AG09319 (cell line): ENCODE measurements at places on chromosomes 1 and 21.

GRCh38 chr1:31755197-31755611, 8.9 kb downstream of the ADGRB2 start:
- DNase-seq: no peak

- DNase-seq: no peak
Measured at GRCh38 chr1:64497088-64497883, 27.4 kb downstream of the CACHD1 start.

- no peak for DNase-seq
Measured at GRCh38 chr1:4755301-4755845, 101.0 kb downstream of the AJAP1 start.

- no peak for DNase-seq
Measured at GRCh38 chr1:39955547-39956539, 898 bp downstream of the MFSD2A start.

DNA sequence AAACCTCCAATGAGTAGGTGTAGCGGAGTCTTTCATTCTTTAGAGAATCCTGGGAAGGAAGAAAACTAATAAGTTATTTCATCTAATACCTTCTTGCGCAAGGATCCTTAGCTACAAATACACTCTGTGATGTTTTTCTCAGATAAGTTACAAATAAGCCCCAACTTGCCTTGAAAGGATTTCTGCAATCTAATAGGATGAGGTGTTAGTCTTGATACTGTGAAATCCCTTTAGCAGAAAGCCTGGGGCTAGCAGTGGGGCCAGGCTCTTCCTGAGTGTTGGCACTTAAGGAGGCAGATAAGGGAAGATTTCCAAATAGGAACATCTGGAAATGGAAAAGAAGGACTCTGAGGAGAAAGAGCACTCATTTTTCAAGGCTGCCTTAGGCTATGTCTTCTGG, 168.0 kb upstream of the DAB1 start:
- no peak for DNase-seq

DNA sequence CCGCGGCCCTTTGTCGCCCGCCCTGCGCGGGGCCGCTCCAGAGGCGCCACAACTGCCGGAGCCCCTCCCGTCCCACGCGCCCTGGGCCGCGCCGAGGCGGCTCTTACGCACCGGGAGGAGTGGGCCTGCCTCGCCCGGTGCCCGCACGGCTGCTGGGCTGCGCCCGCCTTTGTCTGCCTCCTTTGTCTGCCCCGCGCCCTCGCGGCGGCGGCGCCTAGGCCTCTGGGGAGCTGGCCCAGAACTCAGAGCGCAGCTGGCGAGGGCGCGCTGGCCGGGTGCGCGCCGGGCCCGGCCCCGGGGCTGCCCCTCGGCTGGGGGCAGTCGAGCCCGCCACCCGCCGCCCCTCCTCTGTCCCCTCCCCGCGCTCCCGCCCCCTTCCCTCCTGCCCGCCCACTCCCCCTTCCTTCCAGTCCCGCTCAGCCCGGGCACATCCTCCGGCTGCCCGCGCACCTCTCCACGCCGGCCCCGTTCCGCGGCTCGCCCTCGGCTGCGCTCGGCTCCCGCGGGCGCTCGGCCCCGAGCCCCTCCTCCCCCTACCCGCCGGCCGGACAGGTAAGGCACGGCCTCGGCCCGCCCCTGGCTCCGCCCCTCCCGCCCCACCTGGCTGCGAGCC, at the start of gene DRAXIN:
Gene DRAXIN, plus strand, starts transcription at position 409 of the 613 bp plus-strand sequence. CDS start 14,549 bp downstream, outside the sequence.
- no peak for DNase-seq

DNA sequence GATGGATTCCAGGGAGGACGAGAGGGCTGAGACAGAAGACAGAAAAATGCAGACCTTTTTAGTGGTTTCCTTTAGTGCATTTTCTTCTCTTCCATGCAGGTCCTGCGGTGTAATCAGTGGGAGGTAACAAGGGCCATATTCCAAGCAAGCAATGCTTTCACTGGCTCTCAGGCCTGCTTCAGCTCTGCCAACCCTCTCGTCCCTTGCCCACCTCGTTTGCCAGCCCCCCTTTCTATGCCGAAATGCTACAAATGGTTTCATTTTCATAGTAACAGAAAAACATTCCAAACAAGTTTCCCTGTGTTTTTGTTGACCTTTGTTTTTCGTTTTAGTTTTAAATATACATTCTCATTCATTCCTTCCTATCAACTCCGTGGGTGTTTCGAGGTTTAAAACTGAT, 443.1 kb downstream of the TTLL7 start:
- no peak for DNase-seq

GRCh38 chr1:56688522-56689026, 43.5 kb downstream of the PRKAA2 start:
- DNase-seq: no peak

DNA sequence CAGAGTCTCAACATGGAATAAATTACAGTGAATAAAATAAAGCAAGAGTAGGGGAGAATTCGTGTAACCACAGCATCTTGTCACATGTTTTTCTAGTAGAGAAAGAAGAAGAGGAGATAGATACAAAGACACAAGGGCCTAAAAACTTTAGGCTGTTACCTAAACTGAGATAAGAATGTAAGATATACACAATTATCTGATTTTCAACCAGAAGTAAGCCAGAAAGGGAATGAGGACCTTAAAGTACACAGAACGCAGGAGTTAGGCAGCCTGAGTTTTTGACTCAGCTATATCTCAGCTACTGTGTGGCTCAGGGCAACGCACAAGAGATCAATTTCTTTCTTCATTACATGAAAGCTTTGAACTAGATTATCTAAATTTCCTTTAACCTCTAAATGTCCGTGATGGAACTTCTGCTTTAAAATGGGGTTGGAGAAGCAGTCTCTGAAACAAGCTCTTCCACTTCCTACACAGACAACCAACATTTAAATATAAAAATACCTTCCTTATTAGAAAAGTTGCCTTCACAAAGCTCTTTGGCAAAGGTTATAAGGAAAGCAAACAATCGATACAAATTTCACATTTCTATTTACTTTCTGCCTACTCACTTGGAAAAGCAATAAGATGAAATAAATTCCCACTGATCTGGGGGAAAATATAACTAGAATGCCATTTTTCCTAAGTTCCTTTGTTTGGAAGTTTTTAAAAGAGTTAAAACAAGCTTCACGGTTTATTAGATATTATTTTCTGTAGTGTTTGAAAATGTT, 5.2 kb upstream of the RGS13 start:
- DNase-seq: no peak

GRCh38 chr1:119582801-119583200, 65.3 kb downstream of the ZNF697 start:
- no peak for DNase-seq

- DNase-seq: no peak
Measured at GRCh38 chr1:32924881-32925344, 23.7 kb upstream of the TMEM54 start.

- no peak for DNase-seq
Measured at GRCh38 chr1:163772246-163772645, 450.5 kb downstream of the NUF2 start.

DNA sequence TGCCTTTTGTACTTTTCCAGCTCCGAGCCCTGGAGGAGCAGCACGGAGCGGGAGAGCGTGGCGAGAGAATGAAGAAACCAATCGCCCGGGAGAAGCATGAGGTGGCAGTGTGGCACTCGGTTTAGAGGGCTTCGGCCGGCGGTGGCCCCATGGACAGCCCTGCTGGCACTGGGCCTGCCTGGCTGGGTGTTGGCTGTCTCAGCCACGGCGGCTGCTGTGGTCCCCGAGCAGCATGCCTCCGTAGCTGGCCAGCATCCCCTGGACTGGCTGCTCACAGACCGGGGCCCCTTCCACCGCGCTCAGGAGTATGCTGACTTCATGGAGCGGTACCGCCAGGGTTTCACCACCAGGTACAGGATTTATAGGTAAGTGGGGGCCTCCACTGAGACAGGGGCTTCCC, 59.0 kb downstream of the BRINP2 start:
- DNase-seq: no peak

- no peak for DNase-seq
Measured at GRCh38 chr1:202149566-202149965, 5.0 kb upstream of the ARL8A start.

DNA sequence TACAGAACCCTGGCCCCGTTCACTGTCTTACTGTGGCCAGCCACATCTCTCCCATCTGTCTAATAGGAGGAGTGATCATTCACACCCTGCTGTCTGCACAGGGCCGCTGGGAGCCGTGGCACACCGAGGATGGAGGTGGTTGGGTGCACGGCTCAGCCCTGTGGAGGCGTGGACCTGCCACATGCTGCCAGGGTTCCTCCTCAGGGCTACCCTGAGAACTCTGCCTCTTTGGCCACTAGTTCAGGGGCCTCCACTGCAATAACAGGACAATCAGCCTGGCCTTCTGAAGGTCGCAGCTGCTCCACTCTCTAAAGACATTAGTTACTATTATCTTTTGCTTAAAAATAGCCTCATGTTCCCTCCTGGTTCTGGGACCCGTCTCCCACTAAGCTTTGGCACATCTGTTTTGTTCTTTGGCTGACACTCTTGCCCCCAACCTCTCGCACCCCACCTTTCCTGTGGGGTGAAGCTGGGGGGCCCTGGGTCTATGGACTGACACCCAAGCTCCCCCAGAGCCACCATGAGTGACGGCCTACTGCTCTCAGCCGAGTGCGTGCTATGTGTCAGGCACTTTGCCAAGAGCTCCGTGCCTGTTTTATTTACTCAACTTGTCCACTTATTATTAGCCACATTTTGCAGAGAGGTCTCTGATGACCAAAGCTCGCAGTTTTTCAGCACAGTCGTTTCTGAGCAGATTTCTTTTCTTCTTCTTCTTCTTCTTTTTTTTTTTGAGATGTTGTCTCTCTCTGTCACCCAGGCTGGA, 66.3 kb downstream of the ARHGEF10L start:
- no peak for DNase-seq

GRCh38 chr1:84370831-84371394, 27.4 kb upstream of the DNASE2B start:
- DNase-seq: no peak

- no peak for DNase-seq
Measured at GRCh38 chr1:164953815-164954214, 394.8 kb downstream of the PBX1 start.

DNA sequence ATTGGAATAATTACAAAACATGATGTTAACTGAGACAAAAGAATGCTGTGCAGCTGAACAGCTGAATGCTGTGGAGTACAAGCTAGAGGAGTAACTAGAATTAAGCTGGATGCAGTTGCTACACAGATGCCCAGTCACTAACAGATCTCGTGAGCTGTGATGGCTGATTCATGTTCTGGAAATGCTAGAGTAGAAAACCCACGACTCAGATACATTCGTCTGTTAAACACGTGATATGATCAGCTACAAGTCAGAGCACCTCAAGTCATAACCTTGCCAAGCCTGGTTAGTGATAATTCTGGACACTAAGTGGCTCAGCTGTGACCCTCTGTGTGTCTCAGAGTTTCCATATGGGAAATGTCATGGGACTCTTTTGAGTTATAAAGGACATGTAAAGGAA, 89.7 kb upstream of the ESRRG start:
- no peak for DNase-seq

DNA sequence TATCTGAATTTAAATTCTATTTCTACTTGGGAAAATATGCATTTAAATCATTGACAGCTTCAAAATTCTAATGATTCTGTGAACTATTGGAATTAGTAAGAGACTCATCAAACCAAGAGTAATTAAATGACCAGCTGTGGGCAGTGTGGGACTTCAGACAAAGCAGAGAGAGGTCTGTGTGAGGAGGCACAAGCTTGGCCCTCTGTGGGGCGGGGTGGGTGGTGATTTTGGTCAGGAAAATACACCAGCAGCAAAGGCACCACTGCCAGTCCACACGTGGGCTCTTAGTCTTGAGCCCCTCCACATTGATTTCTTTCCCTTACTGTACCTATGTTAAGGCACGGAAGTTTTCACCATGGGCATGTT, 39.2 kb upstream of the RAB4A start:
- DNase-seq: no peak

DNA sequence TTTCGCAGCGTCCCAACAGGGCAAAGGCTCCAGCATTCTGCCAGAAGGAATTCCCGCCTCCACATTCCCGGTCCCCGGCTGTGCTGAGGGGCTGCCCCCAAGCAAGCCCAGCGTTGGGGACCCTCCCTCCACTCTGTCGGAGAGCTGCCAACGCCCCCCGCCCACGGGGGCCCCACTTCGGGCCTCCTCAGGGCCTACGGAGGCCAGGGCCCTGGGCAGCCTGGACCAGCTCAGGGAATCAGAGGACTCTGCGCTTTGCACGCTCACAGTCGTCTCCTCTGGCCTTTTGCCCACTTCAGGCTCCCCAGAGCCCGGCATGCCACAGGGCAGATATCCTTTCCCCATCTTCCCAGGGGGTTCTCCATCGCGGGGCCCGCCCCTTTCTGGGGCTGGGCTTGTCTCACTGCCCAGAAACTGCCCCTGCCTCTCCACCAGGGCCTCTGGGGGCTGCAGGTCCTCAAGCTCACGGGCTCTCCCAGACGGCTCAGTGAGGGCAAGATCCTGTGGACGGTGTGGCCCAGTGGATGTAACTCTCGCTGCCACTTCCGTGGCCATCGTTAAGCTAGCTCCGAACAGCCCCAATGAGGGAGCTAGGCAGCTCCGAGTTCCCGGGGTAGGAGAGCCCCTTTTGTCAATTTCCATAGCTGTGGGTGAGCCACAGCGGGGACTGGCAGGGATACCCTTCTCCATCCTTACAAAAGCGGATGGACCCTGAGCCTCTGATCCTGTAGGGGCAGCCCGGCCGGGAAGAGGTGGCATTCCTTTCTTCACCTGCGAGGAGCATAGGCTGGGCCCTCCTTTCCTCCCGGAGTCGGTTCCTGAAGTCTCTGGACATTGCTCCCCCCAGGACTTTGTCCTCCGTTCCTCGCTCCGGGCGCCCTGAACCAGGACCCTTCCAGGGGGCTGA, 2.8 kb downstream of the ITPKB start:
- no peak for DNase-seq

DNA sequence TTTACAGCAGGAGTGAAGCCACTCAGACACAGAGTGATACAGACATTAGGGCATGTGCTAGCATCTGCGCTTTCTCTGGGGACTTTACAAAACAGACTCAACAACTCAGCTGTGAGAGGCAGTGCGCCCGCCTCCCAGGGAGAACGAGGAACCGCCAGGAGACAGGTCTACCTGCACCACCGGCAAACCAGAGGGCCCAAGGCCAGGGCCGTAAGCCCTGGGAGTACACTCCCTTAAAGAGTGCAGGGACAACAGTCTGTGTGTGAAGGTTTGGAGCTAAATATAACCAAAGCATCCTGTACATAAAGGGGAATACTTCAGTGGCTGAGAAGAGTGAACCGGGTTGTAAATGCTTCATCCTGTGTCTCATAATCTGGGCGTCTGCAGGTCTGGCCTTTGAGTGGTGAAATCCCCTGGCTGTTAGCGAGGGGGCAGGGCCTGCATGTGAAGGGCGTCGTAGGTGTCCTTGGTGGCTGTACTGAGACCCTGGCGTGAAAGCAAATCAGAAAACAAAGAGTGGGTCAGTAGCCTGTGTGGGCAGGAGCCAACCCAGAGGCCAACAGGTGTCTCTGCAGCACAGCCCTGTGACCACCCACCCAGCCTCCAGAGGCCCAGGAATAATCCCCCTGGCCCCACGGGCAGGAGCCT, 86.9 kb downstream of the CD247 start:
- no peak for DNase-seq
